ENCODE measurements at places on chromosomes 16 and 17.

DNA sequence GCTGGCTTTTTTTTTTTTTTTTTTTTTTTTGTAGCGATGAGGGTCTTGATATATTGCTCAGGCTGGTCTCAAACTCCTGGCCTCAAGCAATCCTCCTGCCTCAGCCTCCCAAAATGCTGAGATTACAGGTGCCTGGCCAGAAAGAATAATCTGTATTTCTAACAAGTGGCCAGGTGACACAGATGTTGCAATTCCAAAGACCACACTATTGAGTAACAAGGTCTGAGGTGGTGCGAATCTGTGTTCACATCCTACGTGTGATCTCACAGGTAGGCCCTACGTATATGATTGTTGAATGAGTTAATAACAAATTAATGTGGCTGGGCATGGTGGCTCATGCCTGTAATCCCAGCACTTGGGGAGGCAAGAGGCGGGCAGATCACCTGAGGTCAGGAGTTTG, 33.3 kb downstream of the OTOA start:
- DNase-seq = no peak

- no peak for DNase-seq
Observed at GRCh38 chr17:32723310-32723955, 153.5 kb downstream of the MYO1D start.

DNA sequence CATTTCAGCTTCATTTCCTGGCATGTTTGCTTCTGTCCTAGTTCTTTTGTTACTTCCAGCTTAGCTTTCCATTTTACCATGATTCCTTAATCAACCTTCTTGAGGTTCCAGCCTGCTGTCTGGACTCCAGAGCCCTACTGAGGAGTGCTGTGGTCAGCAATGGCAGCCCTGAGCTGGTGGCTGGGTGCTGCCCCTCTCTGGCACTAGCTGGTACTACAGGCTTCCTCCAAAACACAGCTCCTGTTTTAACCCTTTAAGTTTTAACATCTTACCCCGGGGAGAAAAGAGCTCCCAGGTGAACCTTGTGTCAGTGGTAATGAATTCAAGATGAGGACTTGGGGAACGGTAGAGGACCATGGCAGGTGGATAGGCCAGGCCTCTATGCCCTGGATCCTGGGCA, 395.5 kb downstream of the TMEM114 start:
- DNase-seq = no peak

GRCh38 chr16:83715217-83715920, 92.4 kb upstream of the HSBP1 start:
- no peak for DNase-seq

All from AG08395 (cell line).